ENCODE measurements at places on chromosomes 11 and 22.

GRCh38 chr11:2927851-2928604 lies 1.2 kb downstream of the PHLDA2 start:
- peak; percentile 73 for DNase-seq

GRCh38 chr11:40161854-40162410 lies 1297.5 kb downstream of the LRRC4C start:
- DNase-seq, result no peak

DNA sequence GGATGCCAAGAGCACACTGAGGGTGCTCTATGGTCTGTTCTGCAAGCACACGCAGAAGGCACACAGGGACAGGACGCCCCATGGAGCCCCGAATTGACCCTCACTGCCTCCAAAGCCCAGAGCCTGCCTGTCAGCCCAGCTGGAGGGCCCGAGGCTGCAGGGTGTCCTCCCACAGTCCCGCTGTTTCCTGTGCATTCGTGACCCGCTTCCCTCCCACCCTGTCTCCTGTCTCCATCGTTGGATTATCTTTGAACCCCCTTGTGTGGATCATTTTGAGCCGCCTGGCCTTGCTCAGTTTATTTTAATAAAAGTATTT lies 25.6 kb downstream of the PARVG start:
- DNase-seq, result no peak

- DNase-seq, result no peak
These were observed 684.9 kb downstream of the NTM start for GRCh38 chr11:132055296-132055695.

DNA sequence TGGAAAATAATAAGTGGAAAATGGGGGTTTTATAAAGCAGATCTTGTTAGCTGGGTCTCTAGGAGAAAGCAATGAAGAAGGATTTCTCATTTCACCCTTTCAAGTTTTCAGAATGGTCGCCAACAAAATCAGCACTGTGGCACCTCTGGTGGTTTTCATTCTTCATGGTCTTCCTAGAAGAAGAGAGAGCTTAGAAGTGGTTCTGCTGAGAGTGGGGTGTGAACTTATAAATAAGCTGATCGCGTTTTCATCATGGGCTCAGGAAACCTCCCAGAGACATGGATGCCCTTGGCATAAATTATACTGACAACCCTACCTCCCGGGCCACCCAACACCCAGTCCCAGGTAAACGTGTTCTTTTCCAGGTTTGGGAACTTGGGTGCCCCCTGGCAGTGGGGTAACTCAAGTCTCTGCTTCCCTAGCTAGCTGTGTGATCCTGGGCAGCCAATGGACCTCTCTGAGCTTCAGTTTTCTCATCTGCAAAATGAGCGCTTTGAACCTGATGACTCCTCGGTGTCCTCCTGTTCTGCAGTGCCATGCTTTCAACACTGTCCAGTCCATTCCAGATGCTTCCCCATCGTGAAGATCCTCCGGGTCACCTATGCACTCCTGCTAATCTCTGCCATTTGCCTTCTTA lies 72.6 kb upstream of the GRAMD1B start:
- no peak for DNase-seq

DNA sequence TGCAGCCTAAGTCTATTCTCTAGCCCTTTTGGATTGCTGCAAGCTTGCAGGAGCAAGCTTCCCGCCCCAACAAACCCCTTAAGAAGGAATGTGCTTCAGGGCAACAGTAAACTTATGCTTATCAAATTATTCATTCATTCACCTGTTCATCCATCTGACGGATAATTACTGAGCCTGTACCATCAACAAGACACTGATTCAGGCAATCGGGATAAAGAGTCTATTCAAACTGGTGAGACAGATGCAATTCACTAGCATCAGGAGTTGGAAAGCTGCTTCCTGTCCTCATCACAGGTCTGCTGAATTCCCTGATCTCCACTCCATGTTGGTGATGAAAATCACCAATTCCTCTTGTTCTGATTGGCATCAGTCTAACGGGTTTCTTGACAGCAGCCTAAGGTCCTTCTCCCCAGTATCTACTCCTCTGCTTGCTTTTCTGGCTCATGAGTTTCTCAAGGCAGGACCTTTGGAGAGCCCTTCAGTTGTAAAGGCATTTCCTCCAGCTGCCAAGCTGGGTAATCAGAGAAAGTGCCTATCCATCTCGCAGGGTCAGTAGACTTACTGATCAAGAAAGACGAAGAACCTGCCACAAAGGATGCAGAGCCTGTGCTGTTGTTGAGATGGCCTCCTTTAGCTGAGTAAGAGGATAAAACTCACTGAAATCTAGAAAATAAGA lies 429.0 kb upstream of the SYN3 start:
- no peak for DNase-seq

GRCh38 chr11:130666781-130667251 lies 218.4 kb downstream of the ADAMTS15 start:
- DNase-seq, result no peak

- no peak for DNase-seq
These were observed 272.8 kb downstream of the CTTN start for GRCh38 chr11:70671083-70671482.

GRCh38 chr11:71500601-71501021 lies 26.5 kb upstream of the KRTAP5-7 start:
- DNase-seq, result peak; percentile 10

GRCh38 chr11:27075192-27075591 lies 34.6 kb downstream of the BBOX1 start:
- DNase-seq, result no peak

GRCh38 chr11:47797633-47798032 lies 30.5 kb upstream of the FNBP4 start:
- no peak for DNase-seq

DNA sequence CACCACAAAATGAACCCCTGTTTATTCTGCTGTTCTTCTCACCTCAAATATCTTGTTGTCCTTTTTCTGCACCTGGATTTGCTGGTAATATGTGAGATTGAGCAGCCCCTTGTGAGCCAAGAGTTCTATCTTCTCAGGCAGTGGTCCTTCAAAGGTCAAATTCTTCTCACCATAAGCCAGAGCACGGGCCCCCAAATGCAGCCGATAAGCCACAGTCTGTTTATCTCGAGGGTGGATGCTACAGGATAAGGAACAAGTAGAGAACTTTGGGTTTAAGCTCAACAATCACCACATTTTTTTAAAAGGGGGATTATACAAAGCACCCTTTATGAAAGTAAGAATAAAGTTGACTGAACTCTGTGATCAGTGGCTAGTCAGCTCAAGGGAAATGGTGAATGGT lies 15.8 kb downstream of the TBRG1 start:
- DNase-seq, result no peak

DNA sequence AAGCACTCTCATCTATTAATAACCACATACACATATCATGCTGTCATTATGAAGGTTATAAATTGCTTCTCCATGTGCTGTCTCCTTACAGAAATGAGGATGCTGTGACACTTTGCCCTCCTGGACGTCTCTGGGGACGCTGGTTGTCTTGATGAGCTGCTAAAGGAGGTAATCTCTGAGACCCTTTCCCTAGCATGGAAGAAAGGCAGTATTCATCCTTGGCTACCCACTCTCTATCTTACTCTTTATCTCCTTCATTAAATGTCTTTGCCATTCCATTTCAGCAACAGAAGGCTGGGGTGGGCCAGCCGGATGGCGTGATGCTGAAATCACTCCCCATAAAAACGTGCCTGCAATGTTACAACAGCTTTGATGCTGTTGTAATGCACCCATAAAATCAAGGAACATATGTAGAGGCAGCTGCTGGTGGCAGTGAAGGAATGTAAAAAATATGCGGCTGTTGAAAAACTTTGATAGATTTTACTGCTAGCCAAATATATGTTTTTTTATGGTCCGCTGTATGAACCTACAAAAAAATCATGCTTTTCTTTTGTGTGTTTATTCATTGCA lies 715.1 kb upstream of the API5 start:
- DNase-seq, result no peak

- peak; percentile 42 for DNase-seq
These were observed 69.9 kb upstream of the RTL6 start for GRCh38 chr22:44567846-44568493.

DNA sequence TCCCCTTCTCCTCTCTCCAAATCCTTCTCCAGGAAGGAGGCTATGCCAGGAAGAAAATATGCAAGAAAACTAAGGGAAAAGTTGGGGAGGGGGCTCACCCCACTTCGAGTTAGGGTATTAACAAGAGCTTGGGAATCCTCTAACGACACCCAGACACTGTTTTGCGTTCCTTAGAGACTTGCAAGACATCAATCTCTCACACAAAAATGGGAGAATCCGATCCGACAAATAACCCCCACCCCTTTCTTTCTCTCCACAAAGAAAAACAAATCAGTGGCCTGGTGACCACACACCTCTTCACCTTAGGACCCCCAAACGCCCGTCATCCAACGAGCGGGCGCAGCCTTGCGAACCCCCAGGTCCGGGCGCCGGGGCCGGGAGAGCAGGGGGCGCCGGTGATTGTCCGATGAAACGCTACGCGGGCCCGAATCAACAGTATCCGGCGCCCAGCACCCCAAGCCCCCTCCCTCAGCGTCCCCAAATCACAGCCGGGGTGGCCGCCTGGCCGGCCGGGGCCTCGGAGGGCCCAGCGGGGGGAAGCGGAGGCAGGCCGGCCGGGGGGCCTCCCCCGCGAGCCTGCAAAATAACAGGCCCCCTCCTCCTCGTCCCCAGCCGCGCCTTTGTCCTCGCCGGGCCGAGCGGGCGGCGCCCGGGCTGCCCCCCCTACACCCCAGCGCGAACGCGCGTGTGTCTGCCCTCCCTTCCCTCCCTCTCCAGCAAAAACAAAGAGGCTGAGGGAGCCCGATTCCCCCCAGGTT lies 690 bp downstream of the CSNK1E start:
- peak; percentile 36 for DNase-seq

GRCh38 chr11:75350743-75351540 lies 519 bp downstream of the ARRB1 start:
- peak; percentile 56 for DNase-seq

GRCh38 chr11:50174189-50174588 lies 141.5 kb downstream of the OR4C45 start:
- DNase-seq, result peak; percentile 10

DNA sequence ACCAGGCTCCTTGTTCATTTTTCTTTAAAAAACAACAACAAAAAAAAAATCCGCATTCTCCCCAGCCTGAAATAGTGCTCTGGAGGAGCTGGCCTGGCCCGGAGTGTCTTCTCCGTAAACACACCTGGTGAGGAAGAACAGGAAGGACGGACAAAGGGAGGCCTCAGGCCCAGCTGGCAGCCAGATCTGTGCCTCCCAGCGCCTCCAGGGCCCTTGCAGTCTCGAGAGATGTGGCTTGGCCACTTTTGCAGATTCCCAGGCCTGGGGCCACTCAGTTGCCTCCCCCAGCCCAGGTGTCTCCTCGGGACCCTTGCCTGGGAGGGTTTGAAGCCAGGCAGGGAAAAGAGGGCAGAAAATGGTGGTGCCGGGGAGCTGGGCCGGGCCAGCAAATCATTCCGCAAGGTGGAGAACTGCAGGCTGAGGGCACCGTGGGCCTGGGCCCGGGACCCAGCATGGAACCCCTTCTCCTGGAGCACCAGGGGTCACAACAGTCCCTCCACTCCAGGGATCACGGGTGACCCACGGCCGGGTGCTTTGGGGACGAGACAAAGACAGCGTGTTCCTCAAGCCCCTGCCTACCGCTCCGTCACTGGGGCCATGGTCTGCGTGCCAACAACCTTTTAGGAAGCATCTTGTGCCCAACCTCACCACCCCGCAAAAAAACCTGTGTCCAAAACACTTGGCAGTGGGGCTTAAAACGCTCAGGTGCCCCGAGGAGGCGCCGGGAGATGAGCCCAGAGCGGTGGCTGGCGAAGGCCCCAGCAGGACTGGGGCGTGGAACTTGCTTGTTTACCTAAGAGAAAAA lies 67.1 kb upstream of the WNT7B start:
- peak; percentile 52 for DNase-seq

- peak; percentile 45 for DNase-seq
These were observed 51.0 kb downstream of the SVIP start for GRCh38 chr11:22778642-22779041.

GRCh38 chr11:8812438-8812837 lies 98.6 kb upstream of the AKIP1 start:
- no peak for DNase-seq

GRCh38 chr11:34501500-34501899 lies 12.1 kb downstream of the ELF5 start:
- DNase-seq, result no peak

GRCh38 chr11:80958987-80959386 lies 1518.2 kb upstream of the TENM4 start:
- DNase-seq, result no peak

- peak; percentile 43 for DNase-seq
These were observed 1.3 kb downstream of the TP53I11 start for GRCh38 chr11:44949160-44950030.

DNA sequence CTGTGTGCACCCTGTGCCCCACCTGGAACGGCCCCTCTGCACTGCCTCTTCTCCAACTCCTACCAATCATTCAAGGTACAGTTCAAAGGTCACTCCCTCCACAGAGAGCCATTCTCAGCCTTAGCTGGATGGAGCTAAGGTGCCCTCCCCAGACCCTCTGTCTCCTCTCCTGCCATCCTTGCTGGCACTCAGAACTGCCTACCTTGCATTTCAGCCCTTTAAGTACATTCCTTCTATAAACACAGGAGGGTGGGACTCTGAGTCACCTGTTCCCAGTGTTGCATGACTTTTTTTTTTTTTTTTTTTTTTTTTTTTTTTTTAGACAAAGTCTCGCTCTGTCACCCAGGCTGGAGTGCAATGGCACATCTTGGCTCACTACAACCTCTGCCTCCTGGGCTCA lies 8.6 kb downstream of the TTLL1 start:
- DNase-seq, result peak; percentile 32

- no peak for DNase-seq
These were observed 6.3 kb downstream of the FDX1 start for GRCh38 chr11:110435780-110436717.

DNA sequence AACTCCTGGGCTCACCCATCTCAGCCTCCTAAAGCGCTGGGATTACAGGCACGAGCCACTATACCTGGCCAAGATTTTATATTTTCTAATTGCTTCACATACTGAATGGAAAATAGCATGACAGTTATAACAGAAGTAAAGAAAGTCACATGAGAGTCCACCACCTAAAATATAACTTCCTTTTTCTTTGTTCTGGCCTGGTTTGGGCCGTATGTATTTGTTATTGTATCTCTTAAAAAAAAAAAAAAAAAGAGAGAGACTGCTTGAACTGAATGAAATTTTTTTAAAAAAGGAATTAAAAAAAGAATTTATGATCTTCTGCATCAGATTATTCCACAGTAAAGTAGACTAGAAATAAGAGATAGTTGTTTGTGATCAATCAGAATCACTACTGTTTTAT lies 86.0 kb upstream of the GRIK4 start:
- DNase-seq, result no peak

GRCh38 chr11:134988495-134988894 lies 576.5 kb upstream of the B3GAT1 start:
- DNase-seq, result no peak

GRCh38 chr11:47532597-47533213 lies 20.2 kb downstream of the CELF1 start:
- DNase-seq, result no peak
